ENCODE measurements at places on chromosomes 16 and 17. TPM values are rescaled to one million over a fixed set of nuclear protein-coding genes. Genes with fewer than 3 reads are reported as not detected.

The CHMP1A gene
- polyA plus RNA-seq, result 85.7 TPM

The LMF1 gene
- 16.8 TPM for polyA plus RNA-seq

The RHBDF1 gene
- polyA plus RNA-seq, result 50.3 TPM

The HCRT gene
- not detected for polyA plus RNA-seq

The CACNG3 gene
- not detected for polyA plus RNA-seq

The TBC1D3D gene
- polyA plus RNA-seq, result 2.0 TPM

The OR1F1 gene
- not detected for polyA plus RNA-seq

The CACNA1H gene
- polyA plus RNA-seq, result 151 TPM

The UNC119 gene
- 24.4 TPM for polyA plus RNA-seq

The NGFR gene
- polyA plus RNA-seq, result 18.4 TPM

The CHD9NB gene
- polyA plus RNA-seq, result 1.4 TPM

The CDK3 gene
- 4.9 TPM for polyA plus RNA-seq

The ALDH3A1 gene
- polyA plus RNA-seq, result 5.3 TPM

The ADAT1 gene
- 16.9 TPM for polyA plus RNA-seq

The ENPP7 gene
- not detected for polyA plus RNA-seq

The GNGT2 gene
- polyA plus RNA-seq, result 4.7 TPM

The CCL8 gene
- 0.44 TPM for polyA plus RNA-seq

The METTL2A gene
- 10.3 TPM for polyA plus RNA-seq

The CALB2 gene
- polyA plus RNA-seq, result 1.6 TPM

The CA10 gene
- polyA plus RNA-seq, result 0.24 TPM

The PPP1R27 gene
- not detected for polyA plus RNA-seq

The TNK1 gene
- polyA plus RNA-seq, result 4.8 TPM

The TBC1D26 gene
- polyA plus RNA-seq, result not detected

The KRTAP4-4 gene
- not detected for polyA plus RNA-seq
